ENCODE measurements at places on chromosomes 6 and 20. TPM values are rescaled to one million over a fixed set of nuclear protein-coding genes. Genes with fewer than 3 reads are reported as not detected.

DNA sequence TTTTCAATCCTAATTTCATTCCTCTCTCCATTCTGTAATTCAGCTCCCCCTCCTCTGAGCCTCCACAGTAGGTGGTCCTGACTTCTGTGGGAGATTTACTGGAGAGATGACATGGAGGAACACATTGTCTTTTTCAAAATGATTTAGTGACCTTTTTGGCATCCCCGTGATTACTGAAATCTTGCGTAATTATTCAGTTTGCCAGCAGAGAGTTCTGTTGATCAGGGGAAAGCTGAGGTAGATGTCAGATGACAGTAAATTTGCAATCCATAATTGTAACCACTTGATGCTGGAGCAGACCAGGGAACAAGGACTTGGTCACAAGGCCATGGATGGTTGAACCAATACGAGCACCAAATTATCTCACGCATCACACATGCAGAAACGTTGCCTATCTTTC is 302.2 kb downstream of the TSHZ2 start:
- DNase-seq: no peak

GRCh38 chr6:16505711-16506357 is 255.4 kb downstream of the ATXN1 start:
- DNase-seq: peak; percentile 88

- no peak for DNase-seq
These were observed 9.6 kb upstream of the PRIM2 start for GRCh38 chr6:57307850-57308249.

DNA sequence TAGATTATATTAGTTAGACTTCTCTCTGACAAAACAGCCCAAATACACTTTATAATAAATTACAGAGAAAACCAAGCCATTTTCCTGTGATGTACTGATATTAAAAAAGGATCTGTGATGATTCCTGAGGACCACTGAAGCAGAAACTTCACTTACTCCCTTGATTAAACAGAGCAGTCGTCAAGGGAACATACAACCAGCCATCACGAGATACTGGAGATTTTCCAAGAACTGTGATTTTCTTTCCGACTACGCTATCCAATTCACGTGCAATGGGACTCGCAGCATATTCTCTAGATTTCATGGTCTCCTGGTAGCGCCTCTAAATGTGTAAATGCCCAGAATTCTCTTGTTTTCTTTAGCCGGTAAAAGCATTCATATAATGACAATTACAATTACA is 377.4 kb downstream of the PHF3 start:
- peak; percentile 86 for DNase-seq

DNA sequence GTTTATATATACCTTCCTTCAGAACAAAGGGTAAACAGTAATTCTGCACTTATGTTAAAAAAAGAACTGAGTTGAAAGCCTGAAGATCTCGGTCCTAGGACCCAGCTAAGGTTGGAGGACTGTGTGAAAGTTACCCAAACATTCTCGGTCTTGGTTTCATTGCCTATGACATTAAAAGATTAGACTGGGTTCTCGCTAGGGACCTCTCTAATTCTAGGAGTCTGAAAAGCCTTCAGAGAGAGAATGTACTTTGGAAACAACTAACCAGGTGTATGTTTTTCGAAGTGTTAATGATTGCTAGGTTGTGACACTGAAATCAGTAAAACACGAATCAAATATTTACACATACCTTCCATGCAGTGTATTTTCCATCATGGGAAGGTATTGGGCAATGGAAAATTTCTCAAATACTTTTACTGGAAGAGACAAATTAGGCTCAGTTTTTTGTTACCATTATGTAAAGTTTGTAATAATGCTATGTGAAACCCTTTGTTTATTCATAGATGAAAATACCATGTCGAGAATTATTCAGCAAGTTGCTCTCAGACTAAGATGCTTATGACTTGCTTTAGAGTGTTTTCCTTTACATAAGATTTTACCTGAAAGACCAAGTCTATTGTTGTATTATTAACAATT is 113.7 kb upstream of the LOC128125822 start:
- no peak for DNase-seq

DNA sequence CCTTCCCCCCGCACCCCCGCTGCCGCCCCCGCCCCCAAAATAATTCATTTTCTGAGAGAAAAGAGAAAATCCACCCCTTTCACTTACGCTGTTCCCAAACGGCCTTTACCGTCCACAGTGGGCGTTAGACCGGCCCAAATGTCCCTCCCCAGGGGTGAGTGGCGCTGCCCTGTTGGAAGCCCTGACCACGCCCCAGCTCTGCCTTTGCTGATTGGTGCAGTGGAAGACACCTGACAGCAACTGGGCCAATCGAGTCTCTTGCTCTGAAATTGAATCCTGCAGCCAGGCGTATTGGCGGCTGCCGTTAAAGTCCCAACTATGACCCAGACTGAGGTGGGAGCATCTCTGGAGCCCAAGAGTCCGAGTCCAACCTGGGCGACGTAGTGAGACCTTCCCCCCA is 15.7 kb downstream of the ZFP64 start:
- no peak for DNase-seq

SNRPB gene
- total RNA-seq: 110 TPM

SCRT2 gene
- total RNA-seq: 0.40 TPM

SLC35D3 gene
- 0.99 TPM for total RNA-seq

Measured in spinal cord (tissue), 10 donors.